Left lung (tissue), 14 donors: ENCODE measurements at places on chromosomes 7 and 10. TPM values are rescaled to one million over a fixed set of nuclear protein-coding genes. Genes with fewer than 3 reads are reported as not detected.
A peak's percentile ranks its signal among the peaks of the same experiment; 100 is the strongest.

DNA sequence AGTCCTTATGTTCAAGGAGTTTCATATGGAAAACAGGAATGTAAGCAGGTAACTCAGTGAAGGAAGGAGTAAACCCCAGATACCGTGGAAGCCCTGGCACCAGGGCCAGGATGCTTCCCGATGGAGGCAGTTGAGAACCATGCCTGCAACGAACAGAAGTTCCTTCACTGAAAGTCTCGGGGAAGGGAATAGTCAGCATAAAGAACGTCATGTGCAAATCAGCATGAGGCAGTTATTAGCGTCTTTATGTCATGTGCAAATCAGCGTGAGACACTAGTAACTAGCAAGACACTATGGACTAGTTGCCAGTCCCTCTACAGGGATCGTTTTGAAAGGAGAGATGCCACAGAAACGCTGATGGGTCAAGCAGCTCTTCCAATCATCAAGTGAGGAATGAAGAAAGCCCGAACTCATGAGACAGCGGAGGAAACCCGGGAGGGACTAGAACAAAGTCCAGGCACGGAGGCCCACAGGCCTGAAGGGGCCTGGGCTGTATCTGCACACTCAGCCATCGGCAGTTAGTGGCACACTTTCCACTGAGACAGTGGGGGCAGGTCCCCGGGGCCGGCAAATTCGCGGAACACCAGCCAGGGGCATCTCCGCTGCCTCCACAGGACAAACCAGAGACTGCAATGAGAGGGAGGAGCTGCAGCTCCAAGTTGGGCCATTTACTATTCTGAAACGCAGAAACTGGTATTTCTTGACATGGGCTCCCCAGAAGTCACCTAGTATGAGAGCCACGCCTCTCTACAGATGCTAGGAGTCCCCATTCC is 109.6 kb downstream of the SFMBT2 start:
- peak; percentile 43 for DNase-seq

- no peak for DNase-seq
Observed at GRCh38 chr10:116324951-116325635, 845 bp downstream of the CCDC172 start.

- no peak for DNase-seq
Observed at GRCh38 chr10:29670761-29671160, 36.0 kb upstream of the SVIL start.

Gene FZD8
- polyA plus RNA-seq, result 5.0 TPM

Gene FFAR4
- polyA plus RNA-seq, result 0.24 TPM

Gene CLCN1
- polyA plus RNA-seq, result not detected

Gene WNT16
- not detected for polyA plus RNA-seq

DNA sequence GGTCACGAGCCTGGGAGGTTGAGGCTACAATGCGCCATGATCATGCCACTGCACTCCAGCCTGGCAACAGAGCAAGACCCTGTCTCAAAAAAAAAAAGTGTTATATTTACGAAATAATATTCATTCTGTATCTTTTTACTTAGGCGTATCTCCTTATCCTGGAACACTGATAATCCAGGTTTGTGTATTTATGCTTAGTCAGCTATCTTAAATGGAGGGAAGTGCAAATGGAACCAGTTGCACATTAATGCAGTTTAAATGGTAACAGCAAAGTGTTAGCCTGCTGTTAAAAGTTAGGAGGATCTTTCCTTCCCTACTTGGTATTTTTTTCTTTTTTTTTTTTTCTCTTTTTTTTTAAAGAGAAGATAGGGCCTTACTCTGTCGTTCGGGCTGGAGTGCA is 36.0 kb upstream of the RBM20 start:
- no peak for DNase-seq

GRCh38 chr10:127162841-127163240 is 33.5 kb downstream of the INSYN2A start:
- no peak for DNase-seq

GRCh38 chr7:6130007-6130587 is 98.9 kb downstream of the ANKRD61 start:
- DNase-seq, result no peak

DNA sequence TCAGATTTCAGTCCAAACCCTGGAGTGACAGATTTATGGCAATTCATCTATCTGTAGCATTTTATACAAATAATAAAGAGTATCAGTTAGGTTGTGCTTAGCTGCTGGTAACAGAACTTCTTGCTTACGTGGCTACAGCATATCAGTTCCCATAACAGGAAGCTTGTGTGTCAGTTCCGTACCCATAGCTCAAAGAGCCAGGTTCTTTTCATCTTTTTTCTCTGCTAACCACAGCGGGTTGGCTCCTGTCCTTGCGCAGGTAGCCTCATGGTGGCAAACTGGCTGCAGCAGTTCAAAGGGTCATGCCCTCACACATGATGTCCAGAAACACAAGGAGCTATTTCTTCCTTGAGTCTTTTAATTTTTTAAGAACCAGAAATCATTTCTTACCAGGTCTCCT is 1041.8 kb downstream of the GATA3 start:
- DNase-seq, result no peak

Gene AVL9
- polyA plus RNA-seq, result 27.6 TPM

Gene CREM
- polyA plus RNA-seq, result 33.9 TPM

Gene NPC1L1
- polyA plus RNA-seq, result 0.40 TPM

- no peak for DNase-seq
Observed at GRCh38 chr7:2104716-2105115, 128.0 kb downstream of the MAD1L1 start.

- DNase-seq, result no peak
Observed at GRCh38 chr7:111264981-111265380, 174.1 kb downstream of the LRRN3 start.

Gene TMEM196
- 0.09 TPM for polyA plus RNA-seq

Gene NEUROG3
- not detected for polyA plus RNA-seq

Gene GBX1
- not detected for polyA plus RNA-seq

DNA sequence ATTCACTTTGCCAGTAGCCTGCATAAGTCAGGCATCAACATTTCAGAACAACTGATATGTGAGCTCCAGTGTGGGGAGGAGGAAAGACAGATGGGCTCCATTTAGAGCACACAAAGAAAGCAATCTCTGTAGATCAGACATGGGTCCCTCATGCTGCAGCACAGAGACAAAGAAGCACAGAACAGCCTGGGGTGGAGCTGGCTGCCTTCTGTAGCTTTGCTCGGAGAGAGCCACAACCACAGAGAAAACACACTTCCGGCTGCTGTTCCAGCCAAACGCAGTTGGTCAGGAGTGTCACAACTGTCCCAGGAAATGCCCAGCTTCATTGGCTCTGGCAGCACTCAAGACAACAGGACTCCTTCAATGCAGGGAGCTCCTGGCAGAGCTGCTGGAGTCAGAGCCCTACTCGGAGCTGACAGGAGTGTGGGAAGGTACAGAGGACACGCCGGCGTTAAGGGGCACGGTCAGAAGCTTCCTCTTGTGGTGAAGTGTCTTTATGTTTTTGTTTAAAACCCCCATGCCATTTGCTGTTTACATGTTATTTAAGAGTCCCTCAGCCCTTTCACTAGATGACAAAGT is 494.4 kb downstream of the TCERG1L start:
- no peak for DNase-seq

Gene TCAF2
- polyA plus RNA-seq, result 4.2 TPM

Gene PLEKHA1
- 40.5 TPM for polyA plus RNA-seq

- no peak for DNase-seq
Observed at GRCh38 chr10:32332299-32332750, 14.6 kb downstream of the EPC1 start.

DNA sequence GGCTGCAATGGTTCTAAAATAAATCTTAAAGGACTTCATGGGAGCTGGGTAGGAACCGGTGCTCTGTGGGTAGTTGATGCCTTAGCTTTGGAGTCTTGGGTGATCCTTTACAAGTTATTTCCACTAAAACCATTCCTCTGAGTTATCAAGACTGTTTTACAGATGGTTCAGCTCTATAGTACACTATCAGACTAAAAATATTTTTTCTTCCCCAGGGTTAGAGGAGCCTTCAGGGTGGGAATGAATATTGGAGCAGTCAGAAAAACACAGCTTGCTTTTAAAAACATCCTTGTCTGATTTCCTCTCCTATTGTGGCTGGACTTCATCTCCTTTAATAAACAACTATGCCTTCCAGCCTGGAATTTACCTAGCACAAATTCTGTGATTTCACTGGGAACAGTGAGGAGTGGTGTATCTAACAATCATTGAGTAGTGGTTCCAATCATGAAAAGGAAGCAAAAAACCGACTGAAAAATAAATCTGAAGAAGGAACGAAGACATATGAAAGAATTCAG is 102.6 kb upstream of the AFAP1L2 start:
- DNase-seq, result no peak

GRCh38 chr7:83347945-83348444 is 185.3 kb upstream of the PCLO start:
- DNase-seq, result no peak

DNA sequence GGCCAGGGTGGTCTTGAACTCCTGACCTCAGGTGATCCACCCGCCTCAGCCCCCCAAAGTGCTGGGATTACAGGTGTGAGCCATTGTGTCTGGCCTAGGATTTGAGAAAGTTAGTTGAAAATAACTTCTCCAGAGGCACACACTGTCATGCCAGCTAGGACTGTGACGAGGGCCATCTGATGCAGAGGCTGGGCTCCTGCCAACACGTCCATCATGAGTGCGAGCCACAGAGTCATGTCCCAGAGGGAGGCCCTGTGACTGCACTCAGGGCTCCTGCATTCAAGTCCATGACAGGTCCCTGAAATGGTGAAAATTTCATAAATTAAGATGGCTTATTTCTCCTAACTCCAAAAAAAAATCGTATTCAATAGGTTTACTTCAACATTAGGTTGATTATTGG is 17.1 kb downstream of the C10orf120 start:
- DNase-seq, result no peak

DNA sequence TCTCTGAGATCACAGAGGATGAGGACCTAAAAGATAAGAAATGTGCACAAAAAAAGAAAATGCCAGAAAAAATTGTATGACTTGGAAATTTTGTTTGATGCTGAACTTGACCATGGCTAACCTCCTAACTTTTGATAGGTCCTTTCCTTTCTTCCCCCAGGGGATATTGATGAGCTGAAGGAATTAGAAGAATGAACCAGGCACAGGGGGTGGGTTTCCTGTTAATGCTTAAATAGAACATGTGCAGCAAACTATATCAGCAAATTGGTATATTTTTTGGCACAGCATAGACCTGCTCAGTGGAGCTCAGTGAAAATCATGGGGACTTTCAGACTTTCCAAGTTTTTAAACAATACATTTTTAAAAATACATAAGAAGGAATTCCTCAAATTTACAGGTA is 300.7 kb downstream of the HDAC9 start:
- DNase-seq, result no peak

DNA sequence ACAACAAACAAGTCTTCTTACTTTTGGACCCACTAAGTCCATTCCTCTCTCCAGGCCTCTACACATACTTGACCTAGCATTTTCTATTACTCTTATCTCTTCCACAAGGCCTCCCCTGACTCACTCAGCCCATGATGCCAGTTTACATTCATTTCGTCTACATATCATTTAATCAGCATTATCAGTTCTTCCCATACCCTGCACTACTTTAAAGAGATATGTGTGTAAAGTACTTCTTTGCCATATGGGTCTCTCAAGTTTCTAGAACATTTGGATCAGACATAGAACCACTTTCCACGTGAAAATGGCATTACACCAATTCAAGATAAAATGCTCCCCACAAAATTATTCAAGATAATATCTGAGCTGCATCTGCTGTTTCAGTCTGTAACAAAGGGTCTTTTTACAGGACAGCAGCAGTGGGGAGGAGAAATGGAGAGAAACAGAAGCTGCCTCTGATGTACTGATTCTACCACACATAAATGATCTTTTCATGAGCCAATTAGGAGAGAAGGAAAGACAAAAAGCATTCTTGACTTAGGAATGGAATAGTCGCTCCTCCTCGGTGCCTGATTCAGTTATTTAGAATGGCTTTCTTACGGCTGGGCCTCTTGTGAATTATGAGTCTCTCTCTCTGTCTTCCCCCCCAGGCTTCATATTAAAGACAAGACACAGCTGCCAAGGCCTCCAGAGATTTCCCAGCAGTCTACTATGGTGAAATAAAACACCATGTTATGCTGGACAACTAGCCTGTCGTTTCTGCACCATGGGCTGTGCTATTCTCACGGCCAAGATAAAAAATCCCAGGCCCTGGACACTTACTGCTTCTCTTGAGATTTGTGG is 46.9 kb upstream of the SEPTIN7 start:
- peak; percentile 74 for DNase-seq

DNA sequence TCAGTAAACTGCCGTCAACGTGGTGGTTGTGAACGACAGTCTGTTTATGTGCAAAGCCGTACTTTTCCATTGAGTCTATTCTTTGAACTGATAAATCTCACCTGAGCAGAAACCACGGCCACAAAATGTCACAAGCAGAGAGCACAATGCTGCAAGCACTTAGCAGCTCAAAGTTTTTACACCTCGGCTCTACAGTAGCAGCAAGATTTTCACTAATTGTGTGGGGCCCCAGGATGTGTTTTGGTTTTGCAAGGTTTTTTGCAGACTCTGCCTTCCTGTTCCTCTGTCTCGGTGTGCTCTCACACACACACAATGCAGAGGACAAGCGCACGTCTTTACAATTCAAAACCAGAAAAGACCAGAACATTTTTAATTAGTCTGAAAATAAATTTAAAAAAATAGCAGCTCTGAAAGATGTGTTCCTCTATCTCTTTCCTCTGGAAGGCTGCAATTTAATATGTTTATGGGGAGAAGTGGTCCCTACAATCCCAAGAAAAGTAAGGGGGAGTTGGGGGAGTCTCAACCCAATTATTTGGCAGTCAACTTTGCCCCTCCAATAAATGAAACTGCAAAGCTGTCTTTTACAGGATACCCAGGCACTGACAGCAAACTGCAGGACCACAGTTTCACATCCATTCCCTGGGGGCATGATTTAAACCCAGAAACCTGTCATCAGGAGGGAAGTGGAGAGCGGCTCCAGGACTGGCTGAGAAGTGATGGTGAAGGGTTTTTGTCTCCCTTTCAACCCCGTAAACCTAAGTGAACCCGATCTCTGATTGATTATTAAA is 73.8 kb upstream of the SFMBT2 start:
- no peak for DNase-seq

DNA sequence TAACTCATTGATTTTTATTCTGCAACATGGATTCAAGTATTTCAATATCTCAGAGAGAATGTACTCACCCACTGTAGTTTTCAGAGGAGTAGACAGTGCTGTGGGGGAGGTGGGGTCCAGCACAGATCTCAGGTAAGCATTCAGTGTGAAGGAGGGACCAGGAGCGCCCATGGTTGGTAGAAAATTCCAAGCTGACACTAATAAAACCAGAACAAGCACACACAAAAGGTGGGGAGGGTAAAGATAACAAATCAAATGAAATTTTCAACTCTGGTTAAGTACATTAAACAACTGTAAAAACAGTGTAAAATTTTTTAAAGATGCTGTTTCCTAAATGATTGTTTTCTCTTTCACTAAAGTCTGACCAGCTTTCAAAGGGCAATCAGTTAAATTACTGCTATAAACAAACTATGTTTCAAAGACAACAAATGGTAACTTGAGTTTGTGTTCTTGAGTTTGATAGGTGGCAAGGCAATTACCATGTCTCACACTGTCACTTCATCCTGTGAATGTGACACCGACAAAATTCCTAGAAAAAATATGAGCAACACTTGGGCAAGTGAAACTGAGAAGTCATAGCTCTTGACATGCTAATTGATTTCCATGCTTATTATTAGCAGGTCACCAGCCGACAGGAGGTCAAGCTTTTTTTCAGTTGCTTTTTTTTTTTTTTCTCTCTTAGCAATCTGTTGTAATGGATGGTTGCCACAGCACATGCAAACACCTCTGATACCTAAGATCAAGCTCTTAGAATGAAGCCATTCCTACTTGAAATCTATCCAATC is 205.8 kb upstream of the SLC26A5 start:
- DNase-seq, result no peak

GRCh38 chr10:33122014-33122809 is 164.2 kb upstream of the ITGB1 start:
- DNase-seq, result peak; percentile 55

GRCh38 chr7:6271060-6271658 is 1.3 kb downstream of the CYTH3 start:
- DNase-seq, result peak; percentile 59

Gene PPP1R17
- not detected for polyA plus RNA-seq

Gene RASA4B
- polyA plus RNA-seq, result 4.7 TPM

Gene GET4
- polyA plus RNA-seq, result 25.0 TPM
